Right renal cortex interstitium (tissue), 3 donors: ENCODE measurements at places on chromosomes 11 and 22. TPM values are rescaled to one million over a fixed set of nuclear protein-coding genes. Genes with fewer than 3 reads are reported as not detected.

POLR2F gene
- polyA plus RNA-seq: 66.2 TPM

DNA sequence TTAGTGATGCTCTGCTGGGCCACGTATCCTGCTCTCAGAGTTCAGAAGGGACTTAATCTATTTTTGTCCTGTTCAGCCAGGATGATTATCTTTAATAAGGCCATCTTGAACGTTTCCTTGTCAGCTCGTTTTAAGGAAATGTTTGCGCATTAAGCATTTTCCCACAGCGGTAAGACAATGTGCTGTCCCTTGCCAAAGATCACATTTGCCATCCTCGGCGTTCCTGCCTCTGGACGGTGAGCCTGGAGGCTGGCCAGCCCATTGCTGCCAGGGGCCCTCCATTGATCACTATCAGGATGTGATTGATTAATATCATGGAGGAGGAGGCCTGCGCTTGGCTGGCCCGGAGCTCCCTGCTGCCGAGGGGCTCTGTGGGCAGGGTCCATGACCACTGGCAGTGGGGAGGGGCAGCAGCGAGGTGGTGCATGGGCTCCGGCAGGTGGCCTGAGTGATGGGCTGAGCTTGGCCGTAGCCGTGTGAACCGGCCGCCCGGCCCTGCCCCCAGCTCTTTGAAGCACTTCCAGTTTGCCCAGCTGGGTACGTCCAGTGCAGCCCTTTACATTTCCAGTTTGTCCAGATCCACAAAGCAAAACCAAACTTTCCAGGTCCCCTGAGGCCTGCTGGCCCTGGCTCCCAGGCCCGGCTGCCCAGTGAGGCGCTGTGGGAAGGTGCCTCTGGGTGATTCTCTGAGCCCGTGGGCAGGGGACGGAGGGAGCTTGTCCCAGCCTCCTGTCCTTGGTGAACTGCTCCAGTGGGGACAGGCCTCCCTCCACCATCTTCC is 49.5 kb upstream of the SMIM38 start:
- DNase-seq: no peak

DNA sequence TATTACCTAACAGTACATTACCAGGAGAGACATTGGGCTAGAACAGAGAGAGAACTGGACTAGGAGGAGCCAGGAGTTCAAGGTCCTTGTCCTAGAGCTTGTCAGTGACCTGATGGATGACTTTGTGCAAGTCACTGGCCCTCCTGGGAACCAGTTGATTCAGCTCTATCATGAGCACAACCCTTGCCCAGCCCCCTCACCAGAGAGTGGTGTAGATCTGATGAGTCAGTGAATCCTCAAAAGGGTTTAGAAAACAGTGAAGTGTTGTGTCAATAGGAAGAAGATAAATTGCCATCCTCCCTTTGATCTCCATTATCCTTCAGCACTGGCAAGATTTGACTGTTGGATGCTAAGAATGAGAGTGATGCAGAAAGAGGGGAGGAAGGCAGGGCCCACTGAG is 24.3 kb downstream of the NEU3 start:
- DNase-seq: no peak

- peak; percentile 63 for DNase-seq
Observed at GRCh38 chr11:17730608-17731462, 3.7 kb upstream of the KCNC1 start.

ELFN2 gene
- polyA plus RNA-seq: 1.4 TPM

GRCh38 chr11:13891911-13892310 is 70.6 kb upstream of the SPON1 start:
- no peak for DNase-seq

- no peak for DNase-seq
Observed at GRCh38 chr11:35190804-35191348, 51.9 kb downstream of the CD44 start.

CACNA1I gene
- 0.01 TPM for polyA plus RNA-seq

GRCh38 chr11:30487200-30487898 is 98.8 kb downstream of the MPPED2 start:
- DNase-seq: no peak

ALDH3B1 gene
- polyA plus RNA-seq: 1.3 TPM

DNA sequence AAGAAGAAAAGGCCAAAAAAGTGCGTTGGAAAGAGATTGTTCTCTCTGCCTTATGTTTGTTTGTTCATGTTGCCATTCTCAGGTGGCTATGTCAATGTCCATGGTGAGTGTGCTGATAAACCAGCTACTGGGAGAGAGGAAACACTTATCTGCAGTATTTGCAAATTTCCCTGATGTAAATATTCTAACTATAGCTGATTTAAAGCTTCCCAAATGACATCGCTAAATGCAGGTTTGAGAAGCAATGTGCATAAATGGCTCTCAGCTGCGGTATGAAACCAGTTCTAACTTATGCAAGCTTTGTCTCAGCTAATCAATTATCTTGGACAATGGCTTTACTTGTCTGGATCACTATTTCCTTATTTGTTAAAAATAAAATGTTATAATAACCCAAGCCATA is 312.5 kb upstream of the ANO3 start:
- no peak for DNase-seq

DNA sequence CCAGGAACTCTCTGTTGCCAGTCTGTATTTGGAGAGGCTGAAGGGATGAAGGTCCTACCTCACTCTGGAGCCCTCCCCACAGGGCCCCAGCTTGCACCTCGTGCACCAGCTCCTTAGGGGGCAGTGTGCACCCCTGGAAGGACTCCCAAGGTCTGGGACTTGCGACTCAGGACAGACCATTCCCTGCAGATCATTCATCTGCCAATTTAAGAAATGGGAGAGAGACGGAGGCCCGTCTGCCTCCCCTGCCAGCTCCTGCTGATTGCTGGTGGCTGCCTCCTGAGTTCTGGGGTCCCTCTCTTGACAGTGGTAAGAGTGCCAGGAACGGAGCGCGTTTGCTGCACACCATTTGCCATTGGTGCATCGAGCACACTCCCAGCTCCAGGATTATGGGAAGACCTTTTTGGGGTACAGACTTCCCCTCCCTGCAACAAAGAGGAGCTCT is 27.4 kb upstream of the MALAT1 start:
- DNase-seq: no peak

EXPH5 gene
- polyA plus RNA-seq: 3.7 TPM

DNA sequence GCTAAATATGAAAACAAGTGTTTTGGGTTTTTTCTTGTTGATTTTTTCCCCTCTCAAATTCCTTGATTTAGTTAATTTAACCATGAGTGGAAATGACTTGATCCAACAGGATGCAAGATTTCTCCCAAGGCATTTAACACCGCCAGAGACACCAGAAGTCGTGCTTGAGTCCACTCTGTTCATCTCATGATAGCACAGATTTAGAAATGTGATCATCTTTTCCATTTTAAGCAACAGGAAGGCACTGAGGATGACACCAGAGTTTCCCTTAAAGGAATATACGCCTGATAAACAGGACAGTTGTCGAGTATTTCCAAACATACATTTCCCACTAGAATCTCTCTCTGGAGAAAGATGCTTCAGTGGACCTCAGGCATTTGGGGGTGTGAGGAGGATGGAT is 318.7 kb downstream of the CADM1 start:
- DNase-seq: no peak

DNA sequence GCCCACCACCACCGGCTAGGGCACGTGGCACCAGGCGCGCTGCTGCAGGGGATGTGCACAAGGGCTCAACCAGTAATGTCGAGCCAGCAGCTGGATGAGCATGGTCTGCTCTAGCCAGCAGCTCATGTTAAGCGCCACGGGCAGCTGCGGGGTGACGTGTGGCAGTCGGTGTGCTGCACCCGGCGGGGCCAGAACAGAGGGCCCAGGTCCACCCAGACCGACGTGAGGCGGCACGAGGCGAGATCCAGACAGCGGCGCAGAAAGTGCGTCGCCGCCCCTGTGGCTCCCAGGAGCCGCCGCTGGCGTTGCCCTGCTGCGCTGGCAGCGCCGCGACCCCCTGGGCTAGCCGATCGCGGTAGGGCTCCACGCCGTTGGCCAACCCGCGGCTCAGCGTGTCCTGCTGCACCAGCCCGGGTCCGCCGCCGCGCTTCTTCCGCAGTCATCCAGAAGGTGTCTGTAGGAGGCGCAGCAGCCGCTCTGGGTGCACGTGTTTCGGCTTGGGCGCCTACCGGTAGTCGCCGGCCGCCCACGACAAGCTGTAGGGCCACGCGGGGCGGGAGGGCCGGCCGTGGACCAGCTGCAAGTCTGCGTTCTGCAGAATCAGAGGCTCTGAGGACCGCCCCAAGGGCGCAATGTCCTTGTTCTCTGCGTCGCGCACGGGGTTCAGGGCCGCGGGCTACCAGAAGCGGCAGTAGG is 4.6 kb upstream of the GALR3 start:
- DNase-seq: no peak

- no peak for DNase-seq
Observed at GRCh38 chr11:130513132-130513531, 64.7 kb downstream of the ADAMTS15 start.

TMEM126A gene
- 38.9 TPM for polyA plus RNA-seq

DNA sequence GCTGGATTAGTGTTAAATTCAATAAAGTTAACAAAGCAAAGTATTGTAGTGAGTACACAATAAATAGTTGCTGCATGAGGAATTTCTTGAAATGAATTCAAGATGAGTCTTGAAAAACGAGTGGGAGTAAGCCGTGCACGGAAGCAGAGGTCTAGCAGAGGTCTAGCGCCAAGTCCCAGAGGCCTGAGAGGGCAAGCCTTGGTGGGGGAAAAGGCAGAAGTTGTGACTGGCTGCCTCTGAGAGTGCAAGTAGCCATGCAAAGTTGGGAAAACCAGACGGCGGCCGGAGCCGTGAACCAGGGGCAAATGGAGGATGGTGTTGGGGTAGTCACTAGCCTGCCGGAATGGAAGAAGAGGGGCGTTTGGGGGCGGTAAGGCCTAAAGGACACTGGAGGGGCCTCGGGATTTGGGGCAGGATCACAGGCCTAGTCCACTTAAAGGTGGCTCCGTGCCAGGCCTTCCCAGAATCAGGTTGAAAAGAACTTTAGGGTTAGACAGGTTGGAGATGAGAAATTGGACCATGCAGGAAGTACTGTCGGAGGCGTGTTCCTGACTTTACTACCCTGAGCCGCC is 379 bp upstream of the SLC3A2 start:
- DNase-seq: no peak

DNA sequence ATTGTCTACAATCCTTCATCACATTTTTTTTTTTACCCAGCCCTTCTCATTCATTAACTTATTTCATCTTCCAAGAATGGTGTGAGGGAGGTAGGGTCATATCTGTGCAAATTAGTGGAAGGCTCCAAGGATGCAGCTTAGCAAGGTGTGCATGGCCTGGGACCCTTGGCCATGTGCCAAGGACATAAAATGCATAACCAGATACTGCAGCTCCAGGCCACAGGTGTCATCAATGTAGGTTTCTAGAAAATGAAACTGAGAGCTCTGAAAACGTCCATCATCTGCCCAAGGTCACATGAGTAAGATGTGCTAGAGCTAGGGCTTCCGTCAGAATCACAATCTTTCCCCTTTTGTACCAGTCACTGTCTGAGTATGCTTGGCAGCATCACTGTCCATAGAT is 29.8 kb downstream of the ANKK1 start:
- no peak for DNase-seq

GRCh38 chr11:131819865-131820264 is 449.4 kb downstream of the NTM start:
- no peak for DNase-seq

PDGFD gene
- polyA plus RNA-seq: 25.2 TPM

GRCh38 chr11:57345555-57346211 is 7.5 kb downstream of the P2RX3 start:
- no peak for DNase-seq

DNA sequence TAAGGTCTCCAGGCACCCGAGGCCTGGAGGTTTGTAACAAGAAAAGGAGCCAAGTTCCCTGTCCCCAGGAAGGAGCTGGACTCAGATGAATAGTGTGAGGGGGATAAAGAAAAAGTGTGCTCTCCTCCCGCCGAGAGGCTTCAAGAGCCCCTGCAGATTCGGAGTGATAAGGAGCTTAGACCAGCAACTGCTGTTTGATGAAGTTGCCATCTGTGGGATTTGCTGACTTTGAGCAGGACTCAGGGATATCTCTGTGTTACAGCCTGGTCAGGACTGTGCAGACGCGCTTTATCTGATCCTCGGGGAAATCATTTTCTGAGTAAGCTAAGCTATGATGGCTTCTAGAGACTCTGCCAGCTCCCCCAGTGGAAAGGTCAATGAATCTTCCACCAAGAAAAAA is 1017.0 kb downstream of the TBC1D22A start:
- DNase-seq: no peak

DNA sequence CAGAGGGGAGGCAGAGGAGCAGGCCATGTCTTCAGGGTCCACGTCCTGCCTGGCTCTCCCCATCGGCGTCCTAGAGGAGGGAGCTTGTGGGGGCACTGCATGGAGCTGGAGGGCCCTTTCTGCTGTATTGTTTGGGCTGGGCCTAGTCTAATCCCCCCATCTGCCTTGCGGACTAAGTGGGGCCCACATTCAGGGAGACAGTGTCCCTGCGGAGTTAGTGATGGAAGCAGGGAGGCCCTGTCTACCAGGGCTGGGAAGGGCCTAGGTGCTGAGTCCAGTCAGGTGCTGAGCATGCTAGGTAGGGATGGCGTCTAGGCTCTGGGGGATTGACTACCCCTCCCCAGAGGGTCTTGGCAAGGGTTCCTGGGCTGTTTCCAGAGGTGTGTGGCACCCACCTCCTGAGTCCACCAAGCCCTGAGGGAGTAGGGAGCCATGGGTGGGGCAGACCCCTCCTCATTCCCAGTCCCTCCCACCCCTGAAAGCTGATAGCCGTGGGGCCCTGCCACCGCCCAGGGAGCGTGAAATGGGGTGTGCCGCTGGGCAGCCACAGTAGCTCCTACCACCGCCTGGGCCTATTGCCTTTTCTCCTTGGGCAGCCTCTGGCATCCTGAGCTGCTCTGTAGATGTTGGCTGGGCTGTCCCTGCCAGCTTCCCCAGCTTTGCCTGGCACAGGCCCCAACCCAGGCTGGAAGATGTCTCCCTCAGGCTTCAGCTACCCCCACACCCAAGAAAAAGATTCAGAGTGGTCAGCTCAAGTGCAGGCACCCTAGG is 1.9 kb upstream of the POLD4 start:
- no peak for DNase-seq

HTR3A gene
- not detected for polyA plus RNA-seq

MPPED2 gene
- polyA plus RNA-seq: 21.8 TPM

- no peak for DNase-seq
Observed at GRCh38 chr11:19435306-19435989, 194.7 kb upstream of the E2F8 start.

DNA sequence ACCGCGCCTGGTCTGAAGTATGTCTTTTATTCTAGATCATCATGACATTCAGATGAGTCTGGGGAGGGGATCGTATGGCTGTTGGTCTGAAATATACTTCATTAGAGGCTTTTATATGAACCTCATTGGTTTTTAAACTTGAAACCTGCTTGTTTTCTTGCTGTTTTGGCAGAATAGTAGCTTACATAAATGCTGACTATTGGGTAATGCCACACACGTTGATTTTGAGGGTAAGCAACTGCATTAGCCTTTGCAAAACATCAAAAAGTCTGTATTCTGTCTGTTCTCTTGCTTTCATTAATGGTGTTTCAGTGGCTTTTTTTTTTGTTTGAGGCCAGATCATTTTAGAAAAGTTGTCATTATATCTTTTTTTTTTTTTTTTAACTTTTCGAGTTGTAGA is 14.2 kb downstream of the PPME1 start:
- DNase-seq: no peak

GRCh38 chr22:18110194-18110953 is at the start of gene TUBA8:
Gene TUBA8 (plus strand): TSS chr22:18110809. CDS start chr22:18110866, 57 bp downstream.
- DNase-seq: peak; percentile 47
